ENCODE measurements at places on chromosomes 5 and 9.

DNA sequence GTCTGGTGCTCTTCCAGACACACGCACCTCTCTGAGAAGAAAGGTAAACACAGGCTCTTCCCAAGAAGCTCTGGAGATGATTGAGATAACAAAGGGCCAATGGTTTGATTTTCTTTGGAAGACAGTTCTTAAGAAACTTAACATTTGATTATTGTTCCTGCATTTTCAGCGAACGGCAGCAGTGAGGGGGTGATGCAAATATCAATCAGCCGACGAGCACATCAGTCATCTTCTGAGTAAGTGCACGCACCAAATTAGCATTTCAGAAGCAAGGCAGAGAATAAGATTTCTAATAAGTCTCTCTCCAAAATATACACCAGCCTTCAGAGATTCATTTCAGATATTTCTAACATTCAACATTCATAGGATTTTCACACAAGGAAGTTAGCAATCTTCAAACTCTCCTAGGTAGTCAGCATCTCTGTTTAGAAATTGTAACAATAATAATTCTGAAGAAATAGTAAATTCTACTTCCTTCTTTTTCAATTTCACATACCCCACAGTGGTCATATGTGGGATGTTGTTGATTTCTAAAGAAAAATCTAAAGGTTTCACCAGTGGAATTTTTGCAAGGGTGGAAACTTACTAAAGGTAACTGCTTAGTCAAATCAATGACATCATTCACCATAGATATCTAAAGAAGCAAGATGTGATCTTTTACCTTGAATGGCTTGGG lies 250.3 kb downstream of the SEC61B start:
- DNase-seq = no peak

GRCh38 chr9:6632516-6633183 lies 12.9 kb downstream of the GLDC start:
- DNase-seq = no peak

DNA sequence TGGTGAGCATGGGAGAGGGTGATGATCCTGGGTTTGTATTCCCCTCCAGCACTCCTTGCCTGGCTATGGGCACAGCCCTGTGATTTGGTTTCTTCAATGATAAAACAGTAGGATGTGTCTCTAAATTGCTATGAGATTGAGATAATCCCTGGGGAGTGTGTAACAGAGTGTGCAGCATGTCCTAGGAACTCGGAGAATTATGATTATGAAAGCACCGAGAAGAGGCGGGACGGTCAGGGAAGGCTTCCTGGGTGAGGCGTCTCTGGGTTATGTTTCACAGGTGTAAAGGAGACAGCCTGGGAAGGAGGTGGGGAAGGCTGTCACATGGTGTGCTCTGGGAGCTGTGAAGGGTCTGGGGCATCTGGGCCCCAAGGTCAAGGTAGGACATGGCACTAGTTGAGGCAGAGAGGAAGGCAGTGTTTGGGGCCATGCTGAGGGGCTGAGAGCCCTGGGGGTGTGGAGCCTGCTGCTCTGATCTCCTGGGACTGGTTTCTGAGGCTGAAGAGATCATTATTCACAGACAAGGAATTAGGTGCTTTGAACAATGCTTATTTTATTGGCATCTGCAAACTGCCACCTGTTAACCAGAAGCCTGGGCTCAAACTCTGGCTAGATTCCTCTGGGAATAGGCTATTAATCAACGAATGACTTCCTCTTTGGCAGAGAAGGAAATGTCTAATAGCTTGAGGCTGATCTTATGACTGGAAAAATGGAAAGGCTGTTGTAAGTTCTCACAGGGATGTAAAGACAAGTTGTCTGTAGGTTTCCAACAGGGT lies 73.8 kb upstream of the IL12B start:
- no peak for DNase-seq

GRCh38 chr5:102313912-102314311 lies 17.8 kb upstream of the SLCO4C1 start:
- no peak for DNase-seq

DNA sequence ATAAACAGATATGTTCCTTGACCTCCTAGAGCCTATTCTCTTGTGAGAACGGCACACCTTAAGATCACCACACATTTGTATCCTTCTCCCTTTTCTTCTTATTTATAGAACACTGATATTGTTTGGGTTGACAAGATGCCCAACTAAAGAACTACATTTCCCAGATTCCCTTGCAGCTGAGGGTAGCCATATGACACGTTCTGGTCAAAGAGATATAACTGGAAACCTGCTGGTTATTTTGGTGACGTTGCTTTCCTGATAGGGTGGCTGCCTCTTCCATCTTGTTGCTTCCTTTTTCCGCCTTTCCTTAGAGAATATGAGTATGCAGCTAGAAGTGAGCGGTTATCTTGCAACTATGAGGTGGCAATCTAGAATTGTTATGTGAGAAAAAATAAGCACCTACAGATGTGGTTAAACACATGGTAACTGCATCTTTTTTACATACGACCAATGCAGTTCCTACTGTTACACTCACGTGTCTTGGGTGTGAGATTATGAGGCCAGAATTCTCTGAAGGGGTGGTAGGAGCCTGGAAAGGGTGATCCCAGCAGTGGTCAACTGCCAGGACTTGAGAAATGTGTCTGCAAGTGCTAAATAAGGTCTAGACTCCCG lies 72.9 kb downstream of the SEC61B start:
- no peak for DNase-seq

DNA sequence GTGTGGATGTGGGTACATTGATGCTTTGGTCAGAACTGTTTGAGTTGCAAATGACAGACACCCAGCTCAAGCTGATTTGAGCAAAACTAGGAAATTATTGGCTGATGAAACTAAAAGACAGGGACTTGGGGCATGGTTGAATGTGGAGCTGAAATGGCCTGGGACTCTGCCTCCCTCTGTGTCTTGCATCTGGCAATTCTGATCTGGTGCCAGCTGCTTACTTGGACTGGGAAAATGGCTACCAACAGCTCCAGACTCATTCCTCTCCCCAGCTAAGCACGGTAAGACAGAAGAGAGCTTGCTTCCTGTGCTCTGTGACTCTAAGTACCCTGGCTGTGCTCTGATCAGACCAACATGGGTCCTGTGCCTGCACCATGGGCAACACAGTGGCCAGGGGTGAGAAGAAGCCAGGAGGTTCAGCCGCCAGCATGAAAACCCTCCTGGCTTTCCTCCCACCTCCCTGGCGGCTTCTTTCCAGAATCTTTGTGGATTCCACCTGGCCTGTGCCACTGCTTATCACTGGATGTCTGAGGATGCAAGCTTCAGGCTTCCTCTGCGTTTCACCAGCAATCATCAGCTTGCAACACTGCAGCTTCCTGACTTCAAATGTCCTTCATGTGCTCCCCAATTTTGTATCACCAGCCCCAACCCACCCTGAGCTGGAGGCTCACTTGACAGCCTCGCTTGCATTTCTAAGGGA lies 44.1 kb downstream of the C5orf15 start:
- DNase-seq = no peak

- peak; percentile 52 for DNase-seq
Observed at GRCh38 chr5:170632985-170633234, 129.1 kb downstream of the KCNIP1 start.

DNA sequence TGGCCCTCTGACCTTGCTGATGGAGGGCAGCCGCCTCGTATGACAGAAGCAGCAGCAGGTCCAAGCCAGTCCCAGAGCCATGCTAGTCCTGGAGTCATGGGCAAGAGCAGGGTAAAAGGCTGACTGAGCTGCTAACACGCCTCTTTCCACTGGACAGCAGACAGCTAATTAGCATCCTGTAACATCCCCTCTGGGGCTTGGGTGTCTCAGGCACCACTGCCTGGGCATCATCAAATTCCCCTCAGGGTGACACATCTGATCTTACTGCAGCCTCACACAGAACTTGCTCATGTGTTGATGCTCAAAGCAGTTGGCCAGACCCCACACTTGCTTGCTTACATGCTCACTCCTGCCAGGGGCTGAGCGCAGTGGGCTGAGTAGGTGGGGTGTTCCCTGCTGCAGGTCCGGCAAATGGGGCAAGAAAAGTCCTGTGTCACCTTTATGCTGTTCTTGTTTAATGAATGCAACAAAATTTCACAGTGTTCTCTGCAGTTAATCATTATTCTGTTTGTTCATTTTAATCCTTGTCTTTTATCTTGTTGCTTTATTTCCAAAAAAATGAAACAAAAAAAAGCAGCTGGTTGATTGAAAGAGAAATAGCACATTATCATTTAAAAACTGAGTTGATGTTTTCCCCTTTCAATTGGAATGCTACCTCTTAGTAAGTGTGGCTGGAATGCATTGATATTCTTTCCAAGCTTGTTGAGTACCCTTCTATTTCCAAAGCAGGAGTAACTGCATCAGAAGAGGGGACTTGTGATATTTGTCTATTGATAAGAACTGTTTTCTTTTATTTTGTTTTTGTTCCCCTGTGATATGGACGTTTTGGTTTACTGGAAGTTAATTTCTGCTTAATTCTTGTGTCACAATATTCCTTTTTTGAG lies 254.1 kb downstream of the CDH18 start:
- no peak for DNase-seq

- no peak for DNase-seq
Observed at GRCh38 chr5:117892360-117892759, 1096.0 kb downstream of the DTWD2 start.

- peak; percentile 12 for DNase-seq
Observed at GRCh38 chr9:99660191-99660636, 161.5 kb upstream of the NR4A3 start.

GRCh38 chr5:154486427-154486866 lies 8.4 kb upstream of the HAND1 start:
- no peak for DNase-seq

DNA sequence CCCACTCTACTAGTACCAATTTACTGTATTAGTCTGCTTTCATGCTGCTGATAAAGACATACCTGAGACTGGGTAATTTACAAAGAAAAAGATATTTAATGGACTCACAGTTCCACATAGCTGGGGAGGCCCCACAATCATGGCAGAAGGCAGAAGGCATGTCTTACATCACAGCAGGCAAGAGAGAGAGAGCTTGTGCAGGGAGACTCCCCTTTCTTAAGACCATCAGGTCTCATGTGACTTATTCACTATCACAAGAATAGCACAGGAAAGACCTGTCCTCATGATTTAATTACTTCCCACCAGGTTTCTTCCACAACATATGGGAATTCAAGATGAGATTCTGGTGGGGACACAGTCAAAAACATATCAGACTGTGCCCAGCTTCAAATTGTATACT lies 11.5 kb downstream of the UGT3A1 start:
- DNase-seq = no peak

- peak; percentile 64 for DNase-seq
Observed at GRCh38 chr5:141476132-141476911, 556 bp downstream of the PCDHGC3 start.

GRCh38 chr9:75445144-75445543 lies 356.8 kb downstream of the OSTF1 start:
- no peak for DNase-seq

DNA sequence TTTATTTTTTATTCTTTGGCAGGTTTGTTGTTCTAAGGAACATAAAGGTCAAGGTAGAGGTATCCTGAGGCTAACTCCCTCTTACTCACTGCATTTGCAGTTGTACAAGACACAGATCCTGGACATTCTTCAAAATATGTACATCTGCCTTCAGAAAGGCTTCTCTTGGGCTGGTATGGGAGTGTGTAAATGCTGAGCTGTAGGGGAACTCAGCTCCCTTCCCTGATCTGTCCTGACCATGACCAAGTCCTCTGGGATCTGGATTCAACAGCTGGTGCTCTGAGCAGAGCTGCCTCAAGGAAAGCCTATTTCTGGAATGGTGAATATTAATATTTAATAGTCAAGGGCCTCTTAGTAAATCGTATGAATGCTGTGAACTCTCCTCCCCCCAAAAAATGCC lies 117.4 kb downstream of the PRKACG start:
- no peak for DNase-seq

DNA sequence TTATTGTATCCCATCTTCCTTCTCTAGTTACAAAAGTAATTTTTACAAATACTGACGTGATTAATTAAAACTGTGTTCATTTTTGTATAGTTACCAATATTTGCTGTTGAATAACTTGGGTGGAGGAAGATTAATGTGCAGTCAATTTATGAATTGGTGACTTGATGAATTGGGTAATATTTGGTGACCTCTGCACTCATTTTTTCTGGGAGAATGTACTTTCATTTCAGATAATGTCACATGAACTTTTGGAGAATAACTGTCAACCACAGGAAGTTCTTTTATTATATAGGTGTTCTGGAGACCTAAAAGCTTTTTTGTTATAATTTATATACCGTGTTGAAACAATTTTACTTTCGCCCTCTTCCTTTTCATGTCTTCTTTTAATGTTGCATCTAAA lies 26.4 kb upstream of the FKTN start:
- no peak for DNase-seq

- no peak for DNase-seq
Observed at GRCh38 chr5:111667128-111667736, 89.8 kb downstream of the NREP start.

DNA sequence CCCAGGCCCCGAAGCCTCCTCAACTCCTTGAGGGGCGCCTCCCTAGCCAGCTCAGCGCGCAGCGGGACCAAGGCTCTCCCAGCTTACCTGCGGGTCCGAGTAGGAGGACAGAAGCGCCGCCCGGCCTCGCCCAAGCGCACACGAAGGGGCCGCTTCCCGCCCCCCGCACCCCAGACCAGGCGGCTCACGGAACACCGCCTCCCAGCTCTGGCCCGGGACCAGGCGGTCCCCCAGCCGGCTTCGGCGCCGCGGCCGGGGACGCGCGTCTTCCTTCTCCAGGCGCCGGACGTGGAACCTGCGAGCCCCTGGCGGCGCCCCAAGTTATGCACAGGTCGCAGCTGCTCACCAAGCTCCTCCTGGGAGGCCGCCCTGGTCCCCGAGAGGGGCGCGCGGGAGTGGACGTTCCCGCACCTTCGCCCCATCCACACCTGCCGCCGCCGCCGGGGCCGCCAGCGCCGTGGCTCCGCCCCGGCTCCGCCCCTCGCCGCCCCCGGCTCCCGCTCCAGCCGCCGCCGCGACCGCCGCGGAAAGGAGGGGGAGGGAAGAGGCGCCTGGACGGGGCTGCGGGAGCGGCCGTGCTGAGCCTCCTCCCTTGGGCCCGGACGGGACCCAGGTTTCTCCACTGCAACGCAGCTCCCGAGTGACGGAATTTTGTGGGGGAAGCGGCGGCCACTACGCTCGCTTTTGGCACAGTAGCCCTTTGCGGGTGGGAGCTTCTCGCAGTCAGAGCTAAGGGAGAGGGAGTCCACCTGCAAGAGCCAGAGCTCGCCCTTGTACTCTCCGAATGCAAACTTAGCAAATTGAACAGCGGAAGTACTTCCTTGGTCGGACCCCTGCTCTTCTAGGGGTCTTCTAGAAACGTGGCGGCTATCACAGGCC lies 77.5 kb upstream of the IFNE start:
- DNase-seq = no peak

GRCh38 chr5:142098931-142099330 lies 9.6 kb upstream of the NDFIP1 start:
- DNase-seq = no peak

- no peak for DNase-seq
Observed at GRCh38 chr5:168055141-168055683, 236.2 kb upstream of the WWC1 start.

- no peak for DNase-seq
Observed at GRCh38 chr9:128411364-128412119, 9.1 kb upstream of the CERCAM start.

DNA sequence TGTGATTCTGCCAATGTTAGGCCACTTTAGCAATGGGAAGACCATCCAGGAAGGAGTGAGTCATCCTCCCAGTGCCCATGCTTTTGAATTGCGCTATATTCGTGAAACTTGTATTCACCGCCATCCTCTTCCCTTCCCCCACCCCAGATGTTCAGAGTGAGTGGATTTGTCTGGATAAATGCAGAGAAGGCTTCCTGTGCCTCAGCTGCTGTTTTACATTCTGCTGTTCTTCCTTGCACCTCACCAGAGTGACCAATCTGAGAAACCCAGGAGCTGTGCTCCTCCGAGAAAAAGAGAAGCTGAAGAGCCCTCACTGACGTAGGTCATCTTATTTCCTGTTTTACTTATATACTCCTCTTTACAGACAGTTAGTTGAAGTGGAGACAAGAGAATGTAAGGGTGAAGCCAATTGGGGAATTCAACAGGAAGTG lies 24.6 kb upstream of the SVEP1 start:
- no peak for DNase-seq
